ENCODE measurements at places on chromosomes 11 and 22.

GRCh38 chr11:47399860-47400767 lies 8.3 kb upstream of the SLC39A13 start:
- no peak for DNase-seq

- no peak for DNase-seq
Measured at GRCh38 chr22:46584081-46584921, 35.9 kb upstream of the GRAMD4 start.

DNA sequence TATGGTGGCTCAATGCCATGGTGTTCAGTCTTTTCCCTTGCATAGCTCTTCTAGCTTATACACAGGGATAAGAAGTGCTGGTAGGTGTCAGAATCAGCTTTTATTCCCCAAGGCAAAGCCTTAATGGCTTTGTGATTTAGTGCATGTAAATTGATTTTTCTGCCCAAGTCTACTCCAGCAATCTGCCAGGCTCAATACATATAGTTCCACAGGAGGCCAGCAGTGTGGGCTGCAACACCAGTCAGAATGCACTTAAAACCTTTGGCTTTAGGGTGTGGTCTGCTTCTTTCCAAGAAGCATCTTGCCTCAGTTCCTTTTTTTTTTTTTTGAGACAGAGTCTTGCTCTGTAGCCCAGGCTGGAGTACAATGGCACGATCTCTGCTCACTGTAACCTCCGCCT lies 14.5 kb upstream of the CAPRIN1 start:
- no peak for DNase-seq

GRCh38 chr11:108338750-108339149 lies 115.9 kb downstream of the ATM start:
- DNase-seq: no peak

- no peak for DNase-seq
Measured at GRCh38 chr11:66951135-66951534, 7.0 kb downstream of the PC start.

DNA sequence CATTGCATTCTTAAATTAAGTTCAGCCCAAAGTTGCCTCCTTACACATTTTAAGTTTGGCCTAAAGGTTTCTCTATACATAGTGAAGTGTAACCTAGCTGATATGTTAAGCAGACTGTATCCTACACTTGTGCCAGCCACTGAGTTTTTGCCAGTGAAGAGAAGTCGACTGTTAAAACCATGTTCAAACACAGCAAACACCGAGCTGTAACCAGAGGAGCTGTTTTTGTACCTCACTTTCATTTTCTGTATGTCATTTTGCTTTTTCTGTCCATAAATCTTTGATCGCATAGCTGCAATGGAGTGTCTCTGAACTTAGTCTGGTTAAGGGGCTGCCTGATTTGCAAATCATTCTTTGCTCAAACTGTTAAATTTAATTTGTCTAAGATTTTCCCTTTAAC lies 403.7 kb downstream of the LUZP2 start:
- peak; percentile 41 for DNase-seq

DNA sequence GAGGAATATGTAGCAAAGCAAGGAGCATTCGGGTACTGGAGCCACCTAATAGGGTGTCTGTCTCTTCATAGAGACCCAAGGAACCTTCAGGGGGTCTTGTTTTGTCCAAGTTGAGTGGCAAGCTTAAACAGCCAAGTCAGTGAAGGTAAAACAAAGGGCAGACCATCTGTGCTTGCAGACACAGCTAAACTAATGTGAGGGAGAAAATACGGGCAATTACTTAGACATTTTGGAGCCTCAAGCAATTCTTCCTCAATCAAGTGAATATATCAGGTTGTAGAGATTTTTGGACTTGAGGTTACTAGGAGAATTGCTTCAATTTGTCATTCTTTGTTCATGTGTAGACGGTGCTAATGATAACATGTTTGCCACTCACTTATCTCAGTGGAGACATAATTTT lies 148.2 kb upstream of the ARHGAP20 start:
- no peak for DNase-seq
